ENCODE measurements at places on chromosomes 5 and 9. TPM values are rescaled to one million over a fixed set of nuclear protein-coding genes. Genes with fewer than 3 reads are reported as not detected.

GRCh38 chr5:40909723-40910122 is 426 bp downstream of the C7 start:
- DNase-seq, result no peak

DNA sequence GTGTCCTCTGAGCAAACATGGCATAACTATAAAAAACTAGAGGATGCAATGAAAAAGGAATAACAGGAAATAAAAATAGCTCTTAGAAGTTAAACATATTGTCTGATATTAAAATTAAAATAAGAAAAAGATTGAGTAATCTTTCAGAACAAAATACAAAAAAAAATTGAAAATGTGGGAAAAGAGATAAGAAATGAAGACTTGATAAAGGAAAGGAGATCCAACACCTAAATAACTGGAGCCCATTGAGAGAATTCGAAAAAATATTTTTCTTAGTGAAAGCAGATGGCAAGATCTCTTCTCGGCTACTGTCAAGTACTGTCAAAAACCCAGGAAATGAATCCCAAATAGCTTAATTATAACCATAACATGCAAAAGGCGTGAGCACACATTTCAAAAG is 24.9 kb downstream of the LIFR start:
- no peak for DNase-seq

Gene IFNA13
- total RNA-seq, result not detected

DNA sequence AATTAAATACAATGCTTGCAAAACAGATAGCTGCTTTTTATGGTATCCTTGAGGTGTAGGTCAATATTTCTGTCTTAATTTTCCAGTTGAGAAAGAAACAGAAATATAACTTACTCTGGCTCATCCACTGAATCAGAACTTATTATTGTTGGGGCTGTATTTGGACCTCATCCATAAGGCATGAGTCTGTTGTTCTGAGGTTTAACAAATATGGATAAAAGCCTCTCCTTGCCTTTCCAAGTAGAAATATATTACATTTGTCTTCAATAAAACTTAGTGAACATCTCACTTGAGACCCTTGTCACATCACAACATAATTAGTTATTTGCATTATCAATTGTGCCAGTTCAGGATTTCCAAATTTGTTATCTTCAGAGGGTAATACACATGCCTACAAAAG is 525.8 kb downstream of the AGTPBP1 start:
- no peak for DNase-seq

DNA sequence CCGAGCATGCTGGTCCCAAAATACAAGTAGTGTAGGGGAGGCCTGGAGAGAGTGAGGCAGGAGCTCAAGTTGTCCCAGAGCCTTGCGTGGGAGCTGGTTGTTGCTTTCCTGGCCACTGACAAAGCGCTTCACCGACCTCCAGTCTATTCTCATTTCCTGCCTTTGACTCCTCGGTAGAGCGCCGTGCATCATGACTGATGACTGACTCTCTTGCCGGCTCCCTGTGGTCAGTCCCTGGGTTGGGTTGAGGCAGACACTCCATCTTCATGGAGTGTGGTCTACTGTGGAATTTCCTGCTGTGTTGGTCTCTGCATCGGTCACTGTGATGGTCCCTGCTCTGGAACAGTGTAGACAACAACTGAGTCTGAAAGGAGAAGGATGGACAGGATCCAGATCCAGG is 175.1 kb upstream of the S1PR3 start:
- DNase-seq, result no peak

- DNase-seq, result peak; percentile 38
Measured at GRCh38 chr5:150112201-150113046, 26.1 kb upstream of the CSF1R start.

- no peak for DNase-seq
Measured at GRCh38 chr5:32261198-32261597, 51.5 kb downstream of the MTMR12 start.

Gene IL5
- not detected for total RNA-seq

DNA sequence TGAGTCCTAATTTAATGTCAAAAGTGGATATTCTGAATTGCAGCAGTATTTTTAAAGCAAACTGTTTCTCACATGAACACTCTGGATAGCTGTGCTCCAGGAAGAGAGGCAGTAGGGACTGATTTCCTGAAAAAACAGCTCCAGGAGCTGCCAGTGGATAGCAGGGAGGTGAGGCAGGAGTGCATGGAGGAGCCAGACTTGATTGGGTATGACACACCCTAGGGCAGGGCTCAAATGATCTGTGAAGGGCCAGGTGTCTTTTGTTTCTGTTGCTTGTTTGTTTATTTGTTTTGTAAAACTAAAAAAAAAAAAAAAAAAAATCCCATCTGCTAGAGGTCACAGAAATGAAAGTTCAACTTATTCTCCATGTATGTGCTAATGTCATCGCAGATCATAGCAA is 83.4 kb downstream of the ADRB2 start:
- DNase-seq, result no peak

Gene PRR16
- total RNA-seq, result 2.2 TPM

Gene SYK
- 34.4 TPM for total RNA-seq

DNA sequence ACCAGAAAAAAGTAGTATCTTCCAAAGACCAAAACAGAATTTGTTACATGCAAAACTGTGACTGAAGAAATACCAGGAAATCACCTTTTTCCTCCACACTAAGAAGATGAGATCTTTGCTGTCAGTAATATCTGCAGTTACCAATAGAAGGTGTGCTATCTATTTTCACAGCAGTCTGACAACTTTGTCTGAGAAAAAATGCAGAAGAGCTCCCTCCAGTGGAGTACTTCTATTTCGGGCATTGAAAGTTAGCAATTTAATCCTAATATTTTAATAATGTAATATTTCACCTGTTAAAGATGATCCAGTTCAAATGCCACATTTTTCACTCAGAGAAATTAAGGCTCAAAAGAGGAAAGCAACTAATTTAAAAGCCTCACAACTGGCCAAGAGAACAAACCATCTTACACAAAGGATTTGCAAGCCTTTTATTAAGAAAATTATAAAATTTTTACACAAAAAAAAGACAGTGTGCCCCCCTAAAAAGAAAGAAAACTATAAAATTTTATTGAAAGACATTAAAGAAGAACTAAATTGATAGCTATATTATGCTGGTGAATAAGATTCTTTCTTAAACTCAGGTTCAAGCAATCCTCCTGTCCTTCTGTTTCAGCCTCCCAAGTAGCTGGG is 50.6 kb downstream of the DEPDC1B start:
- DNase-seq, result no peak

GRCh38 chr9:109510506-109510905 is 12.4 kb upstream of the PTPN3 start:
- DNase-seq, result no peak

GRCh38 chr9:114029311-114030170 is 48.6 kb downstream of the AMBP start:
- DNase-seq, result no peak

GRCh38 chr9:24007185-24007584 is 181.1 kb upstream of the ELAVL2 start:
- no peak for DNase-seq

Gene CXCL14
- total RNA-seq, result 82.0 TPM

DNA sequence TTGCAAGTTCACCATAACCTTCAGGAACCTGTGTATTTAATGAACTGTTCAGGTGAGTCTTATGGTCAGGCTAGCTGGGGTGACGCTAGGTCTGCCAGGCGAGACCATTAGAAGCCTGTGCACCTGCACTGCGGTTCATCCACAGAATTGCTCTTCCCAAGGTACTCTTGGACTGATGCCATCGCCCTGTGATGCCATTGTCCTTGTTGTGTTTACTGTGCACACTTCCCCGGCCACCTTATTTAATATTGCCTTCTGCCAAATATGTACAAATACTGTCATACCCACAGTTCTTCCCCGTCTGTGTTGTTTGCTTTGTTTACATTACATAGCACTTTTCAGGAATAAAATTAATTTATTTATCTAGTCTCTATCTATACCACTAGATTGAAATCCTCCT is 66.3 kb downstream of the RCL1 start:
- DNase-seq, result no peak

Gene S1PR3
- 10.3 TPM for total RNA-seq

GRCh38 chr5:159814805-159815585 is 101.3 kb upstream of the ADRA1B start:
- no peak for DNase-seq

GRCh38 chr9:101366038-101366756 is 18.6 kb downstream of the BAAT start:
- peak; percentile 9 for DNase-seq

- DNase-seq, result no peak
Measured at GRCh38 chr9:9284201-9284600, 1328.6 kb downstream of the PTPRD start.

Gene NUTM2G
- total RNA-seq, result not detected

- no peak for DNase-seq
Measured at GRCh38 chr5:66529182-66529581, 67.0 kb upstream of the MAST4 start.

Gene NOXA1
- 43.2 TPM for total RNA-seq

Gene BTNL8
- total RNA-seq, result 7.0 TPM

Gene PITX1
- 91.1 TPM for total RNA-seq

- no peak for DNase-seq
Measured at GRCh38 chr5:171845040-171845630, 59.5 kb downstream of the SMIM23 start.

Gene PIP5K1B
- 31.4 TPM for total RNA-seq

DNA sequence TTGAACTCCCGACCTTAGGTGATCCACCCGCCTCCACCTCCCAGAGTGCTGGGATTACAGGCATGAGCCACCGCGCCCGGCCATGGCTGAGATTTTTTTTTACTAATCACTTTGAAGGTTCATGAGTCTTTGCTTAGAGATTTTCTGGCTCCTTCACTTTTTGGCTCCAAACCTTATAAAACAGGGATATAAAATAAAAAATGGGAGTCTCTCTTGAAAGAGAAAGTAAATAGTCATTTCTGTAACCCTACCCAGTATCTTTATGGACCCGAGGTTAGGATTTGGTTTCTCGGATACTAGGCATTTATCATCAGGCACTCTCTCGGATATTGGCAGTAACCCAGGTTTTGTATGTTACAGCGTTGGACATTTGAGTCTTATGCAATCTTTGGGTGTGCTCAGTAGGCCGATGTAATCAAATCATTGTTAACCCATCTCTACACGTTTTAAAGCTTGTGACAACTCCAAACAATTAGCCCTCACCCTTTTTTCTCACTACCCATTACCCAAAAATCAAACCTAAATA is 25.3 kb downstream of the STXBP1 start:
- DNase-seq, result peak; percentile 84

- DNase-seq, result no peak
Measured at GRCh38 chr9:18479405-18479804, 5.5 kb downstream of the ADAMTSL1 start.

- DNase-seq, result peak; percentile 75
Measured at GRCh38 chr5:157561110-157561509, 14.5 kb downstream of the ADAM19 start.

All from stomach (tissue), 19 donors.